ENCODE measurements at places on chromosomes 2 and 18.

GRCh38 chr18:45844938-45845337 is 19.5 kb downstream of the SIGLEC15 start:
- DNase-seq, result no peak

DNA sequence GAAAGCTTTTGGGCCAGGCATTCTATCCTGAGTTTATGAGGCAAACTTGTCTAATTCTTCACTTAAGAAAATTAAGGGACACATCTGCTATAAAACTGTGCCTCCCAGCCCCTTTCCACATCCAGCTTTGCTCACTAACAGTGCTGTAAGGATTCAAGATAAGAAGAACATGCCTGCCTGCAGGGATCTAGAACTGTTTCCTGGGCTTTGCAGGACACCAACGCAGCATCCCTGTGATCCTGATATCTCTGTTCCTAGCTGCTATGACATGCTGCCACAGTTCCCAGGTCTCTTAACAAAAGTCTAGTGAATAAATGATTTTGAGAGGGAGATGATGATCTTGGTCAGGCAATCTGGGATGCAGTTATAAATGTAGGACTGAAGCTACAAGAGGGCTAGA is 12.4 kb downstream of the B4GALT6 start:
- DNase-seq, result no peak

- DNase-seq, result no peak
These were observed 46.6 kb downstream of the USP40 start for GRCh38 chr2:233519787-233520611.

- no peak for DNase-seq
These were observed 14.4 kb downstream of the STK11IP start for GRCh38 chr2:219611866-219612576.

- no peak for DNase-seq
These were observed 230.6 kb upstream of the EPAS1 start for GRCh38 chr2:46066601-46067000.

GRCh38 chr2:226578879-226579278 is 220.7 kb downstream of the IRS1 start:
- DNase-seq, result no peak

DNA sequence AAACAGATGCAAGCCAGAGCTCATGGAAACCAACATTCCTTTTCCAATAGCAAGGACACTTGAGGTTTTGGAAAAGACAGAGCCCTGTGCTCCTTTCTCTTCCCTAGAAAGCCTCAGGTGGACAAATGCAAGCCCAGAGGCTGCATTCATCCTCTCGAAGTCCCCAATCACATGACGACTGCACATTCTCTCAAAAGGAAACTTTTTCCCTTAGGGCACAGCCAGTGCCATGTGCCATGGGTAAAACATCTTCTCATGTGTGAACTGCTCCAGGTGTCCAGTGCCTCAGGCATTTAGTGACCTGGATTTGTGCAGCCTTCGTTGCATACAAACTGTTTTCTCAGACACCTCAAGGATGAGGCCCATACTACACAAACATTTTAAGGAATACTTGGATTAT is 140.7 kb downstream of the LAMA1 start:
- DNase-seq, result no peak

DNA sequence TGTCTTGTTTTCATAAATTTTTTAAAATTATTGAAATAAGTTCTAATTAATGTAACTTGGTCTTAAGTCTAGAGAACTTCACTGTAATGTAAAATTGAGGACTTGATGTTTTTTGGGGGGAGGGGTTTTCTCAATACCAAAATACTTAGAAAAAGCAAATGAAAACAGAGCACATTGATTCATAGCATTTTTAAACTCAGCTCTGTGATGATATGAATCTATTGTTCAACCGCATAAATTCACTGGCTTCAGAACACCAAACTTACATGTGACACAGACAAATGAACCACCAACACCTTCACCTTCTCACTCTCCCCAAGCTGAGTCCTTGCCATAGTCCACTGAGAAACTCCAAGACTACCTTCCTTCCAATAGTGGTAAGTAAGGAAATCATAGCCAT is 108.2 kb downstream of the ZNF521 start:
- DNase-seq, result no peak

- DNase-seq, result no peak
These were observed 357.2 kb upstream of the MYT1L start for GRCh38 chr2:2688254-2688653.

- DNase-seq, result no peak
These were observed 13.7 kb upstream of the DAPL1 start for GRCh38 chr2:158781353-158781961.

DNA sequence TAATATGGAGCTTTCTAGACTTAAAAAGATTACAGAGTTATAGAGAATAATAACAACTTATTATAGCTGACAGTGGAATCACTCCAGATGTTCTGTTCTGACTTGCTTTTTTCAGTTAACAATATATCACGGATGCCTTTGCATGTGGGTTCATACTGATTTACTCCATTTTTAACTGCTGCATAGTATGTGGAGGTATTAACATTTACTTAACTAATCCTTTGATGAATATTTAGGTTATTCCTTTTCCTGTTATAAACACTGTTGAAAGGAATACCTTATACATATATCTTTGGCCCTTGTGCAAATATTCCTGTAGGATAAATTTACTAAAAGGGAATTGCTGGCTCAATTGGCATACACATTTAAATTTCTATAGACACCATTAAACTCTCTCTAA is 33.1 kb upstream of the ZFP36L2 start:
- DNase-seq, result no peak

DNA sequence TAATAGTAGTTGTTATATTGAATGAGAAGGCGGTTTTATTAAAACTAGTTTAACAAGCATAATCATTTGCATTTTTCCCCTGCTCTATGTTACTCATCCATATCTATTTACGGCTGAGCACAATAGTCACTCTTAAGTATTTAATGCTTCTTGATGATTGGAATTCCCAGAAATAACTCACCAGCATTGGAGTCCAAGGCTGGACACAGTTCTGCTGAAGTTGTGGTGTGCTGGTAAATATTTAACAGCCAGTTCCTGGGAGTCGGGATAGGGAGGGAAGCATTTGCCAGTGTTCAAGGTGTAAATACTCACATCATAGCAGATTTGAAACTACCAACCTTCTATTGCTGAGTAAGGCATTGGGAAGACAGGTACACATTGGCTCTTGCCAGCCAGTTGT is 315.1 kb downstream of the MTX2 start:
- no peak for DNase-seq

DNA sequence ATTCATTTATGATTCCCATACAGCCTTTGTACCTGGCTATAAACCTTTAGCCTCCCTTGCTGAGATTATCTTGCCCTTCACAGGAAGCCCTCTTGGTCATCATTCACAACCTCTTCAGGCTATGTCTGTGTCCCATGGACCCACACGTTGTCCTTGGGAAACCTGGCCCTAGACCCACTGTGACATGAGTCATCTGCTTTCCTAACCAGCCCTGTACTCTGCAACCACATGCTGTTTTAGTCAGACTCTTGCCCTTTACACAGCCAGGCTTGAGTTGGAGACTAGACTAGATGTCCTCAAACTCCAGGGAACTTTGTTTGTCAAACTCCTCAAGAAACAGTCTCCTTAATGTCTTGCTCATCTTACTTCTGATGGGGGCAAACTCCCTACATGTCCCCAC is 229.3 kb upstream of the ZSWIM2 start:
- DNase-seq, result no peak

GRCh38 chr2:201264472-201265173 is 4.3 kb downstream of the CASP8 start:
- DNase-seq, result no peak

- no peak for DNase-seq
These were observed 109.0 kb upstream of the MSH2 start for GRCh38 chr2:47293976-47294375.

GRCh38 chr2:121611730-121612705 is 37.2 kb downstream of the CLASP1 start:
- no peak for DNase-seq

DNA sequence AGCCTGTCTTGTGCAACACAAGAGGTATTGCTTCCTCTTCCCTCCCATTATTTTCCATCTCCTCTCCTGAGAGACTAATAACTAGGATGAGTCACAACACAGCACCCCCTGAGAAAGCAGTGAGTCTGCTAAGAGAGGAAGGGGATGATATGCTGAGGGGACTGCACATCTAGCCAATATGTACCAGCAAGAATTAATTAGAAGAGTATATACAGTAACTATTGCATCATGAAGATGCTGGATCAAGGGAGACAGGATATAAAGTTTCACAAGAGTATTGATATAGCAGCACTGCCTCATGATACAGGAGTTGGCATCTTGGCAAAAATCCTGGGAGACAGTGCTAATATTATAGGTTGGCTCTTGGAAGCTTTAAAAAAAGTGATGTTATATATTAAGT is 289.9 kb upstream of the RBMS1 start:
- DNase-seq, result no peak

- DNase-seq, result no peak
These were observed 69.0 kb downstream of the DDX1 start for GRCh38 chr2:15660491-15661294.

DNA sequence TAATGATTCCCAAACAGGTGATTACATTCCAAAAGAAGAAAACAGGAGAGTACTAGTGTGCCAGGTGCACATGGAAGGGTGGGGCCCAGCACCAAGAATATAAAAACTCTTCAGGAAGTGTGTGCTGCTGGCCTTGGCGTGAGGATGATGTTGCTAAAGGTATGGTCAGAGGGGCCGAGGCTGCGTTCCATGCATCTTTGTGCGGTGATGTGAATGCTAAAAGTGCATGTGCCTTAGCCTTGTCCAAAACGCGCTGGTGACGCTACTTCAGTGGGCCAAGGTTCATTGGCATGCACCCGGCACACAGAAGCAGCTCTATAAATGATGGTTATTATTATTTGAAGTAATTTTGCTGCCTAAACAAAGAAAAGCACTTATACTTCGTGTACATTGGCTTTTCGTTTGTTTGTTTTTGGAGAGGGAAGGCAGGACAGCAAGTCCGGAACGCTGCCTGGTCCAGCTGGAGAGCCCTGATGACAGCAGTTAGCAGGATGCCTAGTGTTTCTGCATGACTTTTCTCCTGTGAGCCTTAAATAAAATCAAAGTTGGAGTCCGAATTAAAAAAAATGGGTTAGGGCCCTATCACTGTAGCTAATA is 2.9 kb downstream of the ALKAL2 start:
- no peak for DNase-seq

Measured in ascending aorta (tissue), 2 donors.